ENCODE measurements at places on chromosomes 2 and 18. TPM values are rescaled to one million over a fixed set of nuclear protein-coding genes. Genes with fewer than 3 reads are reported as not detected.
A peak's percentile ranks its signal among the peaks of the same experiment; 100 is the strongest.

DNA sequence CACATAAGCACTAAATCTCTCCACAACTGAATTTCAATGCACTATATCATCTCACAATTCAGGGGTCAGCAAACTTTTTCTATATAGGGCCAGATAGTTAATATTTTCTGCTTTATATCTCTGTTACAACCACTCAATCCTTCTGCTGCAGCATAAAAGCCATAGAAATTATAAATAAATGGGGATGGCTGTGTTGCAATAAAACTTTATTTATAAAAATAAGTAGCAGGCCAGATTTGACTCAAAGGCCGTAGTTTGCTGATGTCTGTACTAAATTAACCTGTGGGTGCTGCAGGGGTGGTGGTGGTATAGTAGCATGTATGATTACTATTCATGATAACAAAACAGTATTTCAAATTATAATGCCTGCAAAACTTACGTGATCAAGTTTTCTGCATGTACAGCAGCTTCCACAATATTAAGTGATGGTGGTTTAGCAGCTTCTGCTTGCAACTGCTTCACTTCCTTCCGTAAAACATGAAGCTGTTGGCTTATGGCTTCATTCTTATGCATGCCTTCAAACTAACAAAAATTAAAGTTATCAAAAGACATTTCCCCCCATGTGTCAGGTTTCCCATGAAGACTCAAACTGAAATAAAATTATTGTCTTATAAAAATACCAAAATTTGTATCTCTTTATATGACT lies 64.1 kb downstream of the SIGLEC15 start:
- H3K4me1 ChIP-seq: no peaks in the 10 kb centered on the region
- H3K4me3 ChIP-seq: no peak overlapping the region
- no peak overlapping the region for H3K27ac ChIP-seq
- no peak for DNase-seq
- no peaks in the 10 kb centered on the region for H3K27me3 ChIP-seq

DNA sequence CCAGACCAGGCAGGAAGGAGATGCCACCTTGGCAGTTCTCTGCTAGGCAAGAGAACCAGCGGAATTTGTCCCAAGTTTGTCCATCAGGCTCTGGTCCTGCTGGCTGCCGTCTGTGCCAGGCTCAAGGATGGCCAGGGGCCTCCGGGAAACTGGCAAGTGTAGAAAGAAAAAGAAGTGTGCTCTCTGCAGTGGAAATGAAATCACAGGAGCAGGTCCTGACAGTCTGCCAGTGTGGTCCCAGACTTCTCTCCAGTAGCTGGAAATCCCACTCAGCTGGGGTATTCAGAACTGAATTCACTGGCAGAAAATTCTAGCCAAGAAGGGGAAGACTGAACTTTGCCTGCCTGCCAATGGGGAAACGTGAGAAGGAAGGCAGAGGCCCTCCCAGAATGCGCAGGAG lies 91.0 kb downstream of the STPG4 start:
- H3K4me3 ChIP-seq: no peak overlapping the region
- no peaks in the 10 kb centered on the region for H3K27me3 ChIP-seq
- DNase-seq: no peak
- no peaks in the 10 kb centered on the region for H3K36me3 ChIP-seq
- H3K27ac ChIP-seq: peak overlapping the region; percentile 39
- H3K4me1 ChIP-seq: peaks cover 67% of the 10 kb centered on the region

- H3K27ac ChIP-seq: no peak overlapping the region
- peaks cover 3% of the 10 kb centered on the region for H3K27me3 ChIP-seq
- no peak for DNase-seq
Measured at GRCh38 chr2:218927422-218927821, 32.0 kb upstream of the CDK5R2 start.

TMX3 gene
- total RNA-seq: 41.5 TPM

- no peaks in the 10 kb centered on the region for H3K4me1 ChIP-seq
- H3K27me3 ChIP-seq: no peaks in the 10 kb centered on the region
- H3K36me3 ChIP-seq: no peaks in the 10 kb centered on the region
- no peak for DNase-seq
- no peak overlapping the region for H3K4me3 ChIP-seq
- H3K27ac ChIP-seq: no peak overlapping the region
Measured at GRCh38 chr18:73893880-73894279, 253.8 kb downstream of the FBXO15 start.

SIX2 gene
- not detected for total RNA-seq

DNA sequence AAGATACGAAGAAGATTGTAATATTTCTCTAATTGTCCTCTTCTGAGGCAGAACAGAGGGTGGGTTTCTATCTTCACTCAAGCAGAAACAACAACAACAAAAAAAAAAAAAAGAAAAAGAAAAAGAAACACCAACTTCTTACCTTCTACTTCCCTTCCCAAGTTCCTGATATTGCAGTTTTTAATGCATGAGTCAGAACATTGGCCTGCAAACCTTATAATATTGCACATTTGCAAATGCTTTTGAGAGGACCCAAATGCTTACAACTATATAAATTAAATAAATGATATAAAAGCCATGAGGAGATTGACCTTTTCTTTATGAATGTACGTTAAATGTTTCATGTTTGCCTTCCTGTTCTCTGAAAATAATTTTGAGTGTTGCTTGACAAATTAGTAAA lies 37.3 kb downstream of the PAX3 start:
- H3K4me3 ChIP-seq: no peak overlapping the region
- no peak for DNase-seq
- no peaks in the 10 kb centered on the region for H3K36me3 ChIP-seq
- H3K27me3 ChIP-seq: peaks cover 5% of the 10 kb centered on the region
- no peak overlapping the region for H3K27ac ChIP-seq

SDC1 gene
- not detected for total RNA-seq

KCTD1 gene
- total RNA-seq: 22.4 TPM

CKAP2L gene
- total RNA-seq: 0.54 TPM

DNA sequence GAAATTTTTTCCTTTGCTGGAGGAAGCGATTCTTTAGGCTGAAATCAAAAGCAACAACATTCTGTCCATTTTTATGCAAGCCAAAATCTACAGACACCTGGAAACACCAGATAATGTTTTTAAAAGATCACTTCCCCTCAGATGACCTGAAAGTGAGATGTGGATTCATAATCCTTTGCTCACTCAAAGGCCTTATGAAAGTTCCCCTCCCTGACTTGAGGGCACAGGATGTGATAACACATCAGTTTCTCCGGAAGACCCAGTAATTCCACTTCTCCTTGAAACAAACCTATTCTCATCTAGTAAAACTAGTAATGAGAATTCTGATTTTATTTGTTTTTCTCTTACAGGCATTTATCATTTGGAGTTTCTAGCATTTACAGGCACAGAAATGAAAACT lies 218.3 kb upstream of the RND3 start:
- H3K4me1 ChIP-seq: no peaks in the 10 kb centered on the region
- H3K36me3 ChIP-seq: no peaks in the 10 kb centered on the region
- H3K27ac ChIP-seq: no peak overlapping the region

- no peak overlapping the region for H3K4me3 ChIP-seq
- no peaks in the 10 kb centered on the region for H3K4me1 ChIP-seq
- DNase-seq: no peak
- H3K27me3 ChIP-seq: no peaks in the 10 kb centered on the region
Measured at GRCh38 chr2:84854850-84855249, 26.0 kb downstream of the TRABD2A start.

FRZB gene
- 8.2 TPM for total RNA-seq

GRCh38 chr2:129801575-129801974 lies 177.9 kb upstream of the RAB6C start:
- H3K4me3 ChIP-seq: no peak overlapping the region
- H3K27me3 ChIP-seq: no peaks in the 10 kb centered on the region
- no peaks in the 10 kb centered on the region for H3K36me3 ChIP-seq
- no peak for DNase-seq

COL4A3 gene
- 1.6 TPM for total RNA-seq

FBXO48 gene
- total RNA-seq: 0.68 TPM

GRCh38 chr2:127231130-127231865 lies 11.2 kb upstream of the CYP27C1 start:
- no peak overlapping the region for H3K4me3 ChIP-seq
- no peaks in the 10 kb centered on the region for H3K36me3 ChIP-seq
- no peak for DNase-seq
- H3K27me3 ChIP-seq: no peaks in the 10 kb centered on the region

DNA sequence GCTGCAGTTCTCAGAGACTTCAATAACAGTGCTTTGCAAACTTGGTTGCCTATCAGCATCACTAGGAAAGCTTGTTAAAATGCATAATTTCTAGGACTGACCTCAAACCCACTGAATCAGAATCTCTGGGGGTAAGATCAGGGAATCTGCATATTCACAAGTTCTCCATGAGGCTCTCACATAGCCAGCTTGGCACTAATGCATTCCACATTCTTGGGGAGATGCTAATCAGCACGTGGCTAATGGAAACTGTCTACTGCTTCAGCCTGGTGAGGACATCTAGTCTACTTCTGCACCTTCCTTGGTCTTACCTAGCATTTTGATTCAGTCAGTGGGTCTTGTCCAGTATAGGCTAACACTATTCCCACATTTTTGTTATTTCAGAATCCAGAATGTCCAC lies 56.3 kb downstream of the RBKS start:
- no peak for DNase-seq
- H3K4me3 ChIP-seq: no peak overlapping the region
- H3K27ac ChIP-seq: no peak overlapping the region
- H3K36me3 ChIP-seq: no peaks in the 10 kb centered on the region

DNA sequence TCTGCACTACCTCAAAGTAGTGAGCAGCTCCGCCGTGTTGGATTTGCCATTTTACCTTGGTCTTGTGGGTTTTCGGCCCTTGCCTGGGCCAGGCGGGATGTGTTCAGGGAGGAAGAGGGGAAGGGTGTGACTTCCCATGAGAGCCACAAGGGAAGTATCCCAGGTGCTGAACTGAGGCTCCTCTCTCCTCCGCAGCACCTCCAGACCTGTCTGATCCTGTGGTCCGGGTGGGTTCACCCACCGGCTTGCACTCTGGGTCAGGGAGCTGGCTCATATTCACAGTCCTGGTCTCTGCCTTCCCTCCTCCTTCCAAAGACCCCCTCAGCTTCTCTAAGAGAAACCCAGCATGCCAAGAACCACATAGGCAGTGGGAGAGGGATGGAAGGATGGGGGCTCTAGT lies 235.8 kb downstream of the SEPTIN10 start:
- H3K4me1 ChIP-seq: peaks cover 10% of the 10 kb centered on the region
- H3K36me3 ChIP-seq: no peaks in the 10 kb centered on the region
- H3K27ac ChIP-seq: no peak overlapping the region
- peak; percentile 51 for DNase-seq
- H3K4me3 ChIP-seq: no peak overlapping the region

GRCh38 chr18:43735570-43735969 lies 458.3 kb upstream of the SYT4 start:
- no peak for DNase-seq
- no peaks in the 10 kb centered on the region for H3K4me1 ChIP-seq
- H3K36me3 ChIP-seq: no peaks in the 10 kb centered on the region
- no peak overlapping the region for H3K4me3 ChIP-seq

DNA sequence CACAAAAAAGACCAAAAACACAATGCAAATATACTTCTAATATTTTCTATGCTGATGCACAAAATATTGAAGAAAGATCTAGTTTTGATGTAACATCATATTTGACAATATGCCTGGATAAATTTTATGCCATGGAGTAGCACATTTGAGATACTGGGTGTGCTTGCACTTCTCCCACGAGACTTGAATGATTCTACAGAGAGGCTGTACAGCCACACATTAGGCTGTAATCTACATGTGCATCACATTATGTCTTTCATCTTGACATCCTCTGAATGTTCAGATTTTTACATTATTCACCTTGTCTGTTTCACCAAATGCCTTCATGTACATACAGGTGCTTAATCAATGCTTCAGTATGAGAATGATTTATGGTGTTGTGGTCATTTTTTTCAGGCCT lies 756.4 kb upstream of the CDH7 start:
- H3K4me1 ChIP-seq: no peaks in the 10 kb centered on the region
- H3K27me3 ChIP-seq: no peaks in the 10 kb centered on the region
- DNase-seq: no peak
- no peaks in the 10 kb centered on the region for H3K36me3 ChIP-seq
- no peak overlapping the region for H3K4me3 ChIP-seq
- no peak overlapping the region for H3K27ac ChIP-seq

CHRND gene
- not detected for total RNA-seq

DNA sequence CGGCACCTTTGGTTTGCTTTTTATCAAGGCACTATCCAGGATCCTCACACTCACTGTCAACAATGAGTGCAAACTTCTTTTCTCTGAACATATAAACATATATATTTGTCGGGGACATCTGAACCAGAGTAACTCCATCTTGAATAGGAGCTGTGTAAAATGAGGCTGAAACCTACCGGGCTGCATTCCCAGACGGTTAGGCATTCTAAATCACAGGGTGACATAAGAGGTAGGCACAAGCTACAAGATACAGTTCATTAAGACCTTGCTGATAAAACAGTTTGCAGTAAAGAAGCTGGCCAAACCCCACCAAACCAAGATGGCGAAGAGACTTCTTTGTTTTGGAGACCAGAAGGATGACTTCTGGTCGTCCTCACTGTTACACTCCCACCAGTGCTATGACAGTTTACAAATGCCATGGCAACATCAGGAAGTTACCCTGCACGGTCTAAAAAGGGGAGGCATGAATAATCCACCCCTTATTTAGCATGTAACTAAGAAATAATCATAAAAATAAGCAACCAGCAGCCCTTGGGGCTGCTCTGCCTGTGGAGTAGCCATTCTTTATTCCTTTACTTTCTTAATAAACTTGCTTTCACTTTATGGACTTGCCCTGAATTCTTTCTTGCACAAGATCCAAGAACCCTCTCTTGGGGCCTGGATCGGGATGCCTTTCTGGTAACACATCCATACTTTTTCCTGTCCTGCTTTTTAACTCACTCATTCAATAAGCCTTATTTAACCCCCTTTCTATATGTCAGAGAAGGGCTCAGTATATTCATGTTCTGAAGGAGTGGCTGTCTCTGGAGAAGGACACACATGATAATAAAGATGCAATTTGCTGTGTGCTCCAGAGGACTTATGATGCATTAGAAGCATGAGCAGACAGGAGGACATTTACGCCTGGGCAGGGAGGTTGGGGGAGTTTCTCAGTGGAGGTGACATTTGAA lies 65.4 kb downstream of the TACR1 start:
- DNase-seq: no peak
- H3K27me3 ChIP-seq: no peaks in the 10 kb centered on the region
- peak overlapping the region; percentile 42 for H3K27ac ChIP-seq
- no peak overlapping the region for H3K4me3 ChIP-seq
- no peaks in the 10 kb centered on the region for H3K4me1 ChIP-seq

GRCh38 chr18:2172881-2173280 lies 398.4 kb downstream of the METTL4 start:
- no peak overlapping the region for H3K27ac ChIP-seq
- no peak for DNase-seq
- H3K4me1 ChIP-seq: no peaks in the 10 kb centered on the region
- H3K36me3 ChIP-seq: no peaks in the 10 kb centered on the region
- no peaks in the 10 kb centered on the region for H3K27me3 ChIP-seq

DSC2 gene
- 2.1 TPM for total RNA-seq

- DNase-seq: no peak
- no peak overlapping the region for H3K27ac ChIP-seq
- H3K36me3 ChIP-seq: no peaks in the 10 kb centered on the region
- H3K4me3 ChIP-seq: no peak overlapping the region
Measured at GRCh38 chr18:62164855-62165487, 21.9 kb downstream of the PIGN start.

CETN1 gene
- total RNA-seq: not detected

- no peak overlapping the region for H3K4me3 ChIP-seq
- H3K36me3 ChIP-seq: no peaks in the 10 kb centered on the region
- H3K27ac ChIP-seq: no peak overlapping the region
- no peaks in the 10 kb centered on the region for H3K4me1 ChIP-seq
- H3K27me3 ChIP-seq: no peaks in the 10 kb centered on the region
- DNase-seq: no peak
Measured at GRCh38 chr2:170465241-170465640, 249.9 kb upstream of the SP5 start.

GRCh38 chr2:120454654-120455385 lies 108.9 kb downstream of the INHBB start:
- H3K27me3 ChIP-seq: no peaks in the 10 kb centered on the region
- DNase-seq: no peak
- no peaks in the 10 kb centered on the region for H3K4me1 ChIP-seq
- H3K36me3 ChIP-seq: no peaks in the 10 kb centered on the region
- H3K27ac ChIP-seq: no peak overlapping the region
- H3K4me3 ChIP-seq: no peak overlapping the region

All from sigmoid colon (tissue), 7 donors.